ENCODE measurements at places on chromosomes 3 and 15.

DNA sequence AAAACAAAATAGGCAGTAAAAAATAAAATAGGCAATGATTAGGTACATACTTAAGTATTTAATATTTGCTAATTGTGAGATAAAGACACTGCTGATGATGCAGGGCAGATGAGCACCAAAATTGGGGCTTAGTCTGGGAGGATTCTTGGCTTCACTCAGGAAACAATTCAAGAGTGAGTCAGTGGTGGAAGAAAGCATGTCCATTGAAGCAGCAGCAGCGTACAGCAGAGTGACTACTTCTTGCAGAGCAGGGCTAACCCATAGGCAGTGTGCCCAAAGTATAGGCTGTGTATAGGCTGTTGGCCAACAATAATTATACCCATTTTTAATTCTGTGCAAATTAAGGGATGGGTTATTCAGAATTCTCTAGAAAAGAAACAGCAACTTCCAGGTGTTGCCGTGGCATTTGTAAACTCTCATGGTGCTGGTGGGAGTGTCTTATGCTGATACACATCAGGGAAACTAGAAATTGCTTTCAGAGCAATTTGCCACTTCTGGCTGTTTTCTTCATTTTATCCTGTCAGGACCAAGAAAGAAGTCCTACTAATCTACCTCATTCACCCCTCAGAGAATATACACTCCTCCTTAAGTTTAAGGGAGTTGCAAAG, 317.3 kb upstream of the NAALADL2 start:
- DNase-seq: peak; percentile 3

DNA sequence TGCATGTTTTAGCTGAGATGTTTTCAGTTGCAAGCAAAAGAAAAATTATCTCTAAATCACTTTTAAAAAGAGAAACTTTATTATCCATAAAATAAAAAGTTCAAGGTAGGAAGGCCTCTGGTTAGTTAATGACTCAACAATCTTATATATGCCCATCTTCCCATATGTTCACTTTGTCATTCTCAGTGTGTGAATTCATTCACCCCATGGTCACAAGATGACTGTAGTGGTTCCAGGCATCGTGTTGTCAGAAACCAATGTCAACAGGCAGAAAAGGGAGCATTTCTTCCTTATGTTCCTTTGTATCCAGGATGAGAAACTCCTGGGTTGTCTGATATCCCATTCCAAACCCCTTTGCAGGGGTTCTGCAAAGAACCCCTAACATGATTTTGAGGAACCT, 119.9 kb upstream of the RAP2B start:
- DNase-seq: no peak

DNA sequence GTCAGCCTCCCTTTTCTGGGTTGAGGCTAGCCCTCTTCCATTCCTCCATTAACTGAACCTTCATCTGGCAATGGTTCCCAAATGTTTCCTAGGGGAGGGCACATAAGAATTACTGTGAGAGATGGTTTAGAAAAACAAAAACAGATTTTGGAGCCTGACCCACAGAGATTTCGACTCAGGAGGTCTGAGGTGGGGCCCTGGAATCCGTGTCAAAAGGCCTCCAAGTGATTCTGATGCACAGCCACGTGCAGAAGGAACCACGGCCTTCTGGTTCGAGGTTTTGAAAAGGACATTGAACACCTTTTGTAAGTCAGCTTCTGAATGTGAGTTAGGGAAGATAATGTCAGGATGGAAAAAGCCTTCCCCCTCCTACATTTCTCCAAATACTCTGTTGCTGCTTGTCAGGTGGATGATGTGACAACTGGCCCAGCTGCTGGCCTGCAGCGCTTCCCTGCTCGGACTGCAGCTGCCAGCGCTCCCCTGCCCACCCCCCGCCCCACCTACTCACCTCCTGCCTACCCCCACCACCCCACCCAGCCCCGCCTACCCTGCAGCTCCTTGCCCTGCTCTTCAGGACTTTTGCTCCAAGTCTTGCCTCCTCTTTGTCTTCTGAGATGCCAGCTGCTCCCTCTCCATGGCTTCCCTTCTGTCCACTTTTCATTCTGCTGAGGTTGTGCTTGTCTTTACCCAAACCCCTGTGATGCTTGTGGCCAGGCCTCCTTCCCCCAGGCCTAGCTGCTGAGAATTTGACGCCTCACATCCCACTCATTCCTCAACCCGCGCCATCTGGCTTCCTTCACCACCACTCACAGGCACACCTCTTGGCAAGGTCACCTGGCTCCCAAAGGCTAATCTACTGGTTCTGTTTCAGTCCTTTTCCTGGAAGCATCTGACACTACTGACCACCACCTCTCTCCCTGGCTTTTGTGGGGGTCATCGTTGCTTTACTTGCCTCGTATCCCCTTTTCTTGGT, 6.6 kb downstream of the EHD4 start:
- DNase-seq: no peak

DNA sequence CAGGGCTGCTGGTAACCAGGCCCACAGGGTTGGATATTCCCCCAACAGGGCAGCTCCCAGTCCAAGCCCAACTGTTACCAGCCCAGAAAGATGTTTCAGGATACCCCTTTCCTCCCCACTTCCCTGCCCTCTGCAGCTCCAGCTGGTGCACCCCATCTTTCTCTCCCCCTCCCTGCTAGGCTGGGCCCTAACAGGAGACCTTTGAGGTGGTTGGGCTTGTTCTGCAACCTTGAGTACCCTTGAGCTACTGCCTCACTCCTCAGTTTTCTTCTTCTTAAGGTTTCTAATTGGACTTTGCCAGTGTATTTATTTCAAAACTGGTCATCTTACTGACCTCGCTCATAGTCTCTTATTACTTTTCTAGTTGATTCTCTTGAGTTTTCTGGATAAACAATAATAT, 16.9 kb upstream of the INSYN1 start:
- DNase-seq: no peak

GRCh38 chr3:72178463-72179106, 393.6 kb upstream of the PROK2 start:
- no peak for DNase-seq

- no peak for DNase-seq
Measured at GRCh38 chr3:138397983-138398382, 36.4 kb upstream of the ESYT3 start.

DNA sequence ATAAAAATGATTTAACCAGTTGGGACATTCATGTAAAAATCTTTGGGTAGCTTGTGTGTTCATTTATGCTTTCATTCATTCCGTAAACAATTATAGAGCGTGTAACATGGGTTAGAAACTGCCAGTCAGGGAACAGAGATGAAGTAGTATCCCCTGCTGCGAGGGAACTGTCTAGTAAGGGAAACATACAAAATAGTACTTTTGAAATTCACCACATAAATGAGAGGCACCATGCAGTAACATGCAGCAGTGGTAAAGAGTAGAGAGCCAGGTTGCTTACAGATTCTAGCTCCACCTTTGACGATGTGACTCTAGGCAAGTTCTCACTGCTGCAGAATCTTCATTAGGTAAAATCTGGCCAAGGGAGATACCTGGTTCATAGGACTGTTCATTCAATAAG, 938 bp downstream of the DZIP3 start:
- no peak for DNase-seq

- no peak for DNase-seq
Measured at GRCh38 chr15:56835718-56836171, 82.7 kb upstream of the TCF12 start.

DNA sequence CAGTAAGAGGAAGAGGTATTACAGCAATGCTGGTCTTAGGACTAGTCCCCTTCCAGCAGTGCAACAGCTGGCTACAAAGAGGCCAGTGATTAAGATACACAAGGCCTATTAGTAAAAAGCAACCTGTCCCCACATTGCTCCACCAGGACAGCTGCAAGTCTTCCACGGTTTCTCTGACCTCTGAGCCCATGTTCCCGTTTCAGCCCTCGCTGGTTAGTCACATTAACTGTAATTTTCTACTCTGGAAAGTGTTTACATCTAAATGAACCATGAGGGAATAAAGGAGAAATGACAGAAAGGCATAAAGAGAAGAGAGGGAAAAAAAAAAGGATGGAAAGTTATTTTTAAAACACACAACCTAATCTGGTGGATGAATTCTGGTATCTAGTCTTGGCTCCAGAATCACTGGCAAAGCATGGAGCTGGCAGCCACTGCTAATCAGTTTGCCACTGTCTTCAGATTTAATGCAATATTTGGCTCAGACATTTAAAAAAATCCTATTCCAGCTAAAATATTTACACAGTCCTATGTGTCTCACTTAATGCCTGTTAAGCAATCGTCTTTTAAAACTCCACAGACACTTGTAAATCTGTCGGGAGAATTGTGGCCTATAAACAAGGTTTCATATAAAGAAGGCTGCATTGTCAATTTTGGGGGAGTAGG, 154.9 kb downstream of the GREM1 start:
- no peak for DNase-seq

DNA sequence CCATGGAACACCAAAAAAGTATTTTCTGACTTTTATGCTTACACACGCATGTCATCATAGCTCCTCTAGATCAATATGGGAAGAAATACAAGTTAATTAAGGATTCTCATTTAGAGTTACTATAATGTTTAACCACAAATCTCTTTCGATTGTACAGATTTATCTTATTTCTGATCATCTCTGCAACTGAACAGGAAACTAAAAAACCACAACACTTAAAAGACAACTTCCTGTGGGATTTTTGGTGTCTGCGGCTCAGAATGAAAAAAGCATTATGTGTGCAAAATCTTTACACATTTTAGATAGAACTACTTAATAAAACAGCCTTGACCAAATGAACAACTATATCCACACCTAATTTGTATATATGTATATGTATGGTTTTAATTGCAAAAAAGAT, 3.0 kb upstream of the TJP1 start:
- DNase-seq: no peak

DNA sequence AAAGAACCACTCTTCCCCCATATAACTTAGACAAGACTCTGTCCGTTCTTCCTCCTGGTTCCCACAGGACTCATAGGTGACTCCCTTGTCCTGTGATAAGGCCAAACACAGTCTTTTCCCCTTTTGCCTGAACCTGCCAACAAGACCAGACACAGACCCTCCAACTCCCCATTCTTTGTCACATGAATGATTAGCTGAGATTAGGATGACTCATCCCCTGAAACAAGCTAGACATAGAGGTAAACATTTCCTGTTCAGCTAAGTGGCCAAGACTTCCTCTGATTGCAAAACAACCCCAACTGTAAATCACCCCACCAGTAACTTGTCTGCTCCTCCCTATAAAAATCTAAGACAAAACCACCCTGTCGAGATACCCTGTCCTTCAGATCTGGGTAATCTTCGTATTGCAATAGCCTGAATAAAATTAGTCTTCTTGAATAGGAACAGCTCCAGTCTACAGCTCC, 11.4 kb upstream of the HTR3E start:
- DNase-seq: no peak

- DNase-seq: no peak
Measured at GRCh38 chr3:39327746-39328349, 1.7 kb upstream of the CCR8 start.

GRCh38 chr3:100775669-100776068, 66.4 kb downstream of the TFG start:
- DNase-seq: no peak

DNA sequence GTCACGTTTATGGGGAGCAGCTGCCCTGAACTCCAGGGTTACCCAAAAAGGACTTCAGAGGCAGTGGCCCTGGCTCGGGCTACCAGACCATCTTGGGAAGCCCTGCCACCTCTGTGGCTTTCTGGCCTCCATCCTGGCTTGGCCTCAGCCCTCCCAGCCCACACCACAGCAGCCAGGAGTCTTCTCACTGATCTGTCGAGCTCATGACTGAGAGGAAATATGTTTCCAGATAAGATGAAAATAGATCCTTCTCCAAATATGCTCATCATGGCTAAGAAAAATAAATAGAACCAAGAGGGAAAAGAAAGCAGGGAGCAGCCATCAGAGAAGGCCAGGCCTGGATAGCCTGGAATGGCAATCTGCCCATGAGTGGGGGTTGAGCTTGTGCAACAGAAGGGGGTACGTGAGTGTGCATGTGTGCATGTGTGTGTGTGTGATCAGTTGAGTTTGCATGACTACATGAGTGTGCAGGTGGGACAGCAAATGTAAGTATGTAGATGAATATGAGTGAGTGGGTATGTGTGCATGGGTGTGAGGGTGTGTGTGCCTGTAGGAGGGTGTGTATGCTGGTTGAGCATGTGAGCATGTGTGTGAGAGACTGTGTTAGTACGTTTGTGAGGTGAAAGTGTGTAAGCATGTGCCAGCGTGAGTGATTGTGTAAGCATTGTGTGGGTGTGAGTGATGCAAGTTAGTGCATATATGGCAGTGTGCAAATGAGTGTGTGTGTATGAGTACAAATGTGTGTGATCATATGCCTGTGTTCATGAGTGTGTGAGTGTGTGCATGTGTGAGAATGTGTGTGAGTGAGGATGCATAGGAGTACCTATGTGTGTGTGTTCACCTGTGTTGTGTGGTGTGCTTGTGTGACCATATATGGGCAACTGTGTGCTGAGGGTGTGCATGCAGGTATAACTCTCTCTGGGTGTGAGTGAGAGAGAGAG, 9.9 kb upstream of the RFT1 start:
- DNase-seq: no peak

DNA sequence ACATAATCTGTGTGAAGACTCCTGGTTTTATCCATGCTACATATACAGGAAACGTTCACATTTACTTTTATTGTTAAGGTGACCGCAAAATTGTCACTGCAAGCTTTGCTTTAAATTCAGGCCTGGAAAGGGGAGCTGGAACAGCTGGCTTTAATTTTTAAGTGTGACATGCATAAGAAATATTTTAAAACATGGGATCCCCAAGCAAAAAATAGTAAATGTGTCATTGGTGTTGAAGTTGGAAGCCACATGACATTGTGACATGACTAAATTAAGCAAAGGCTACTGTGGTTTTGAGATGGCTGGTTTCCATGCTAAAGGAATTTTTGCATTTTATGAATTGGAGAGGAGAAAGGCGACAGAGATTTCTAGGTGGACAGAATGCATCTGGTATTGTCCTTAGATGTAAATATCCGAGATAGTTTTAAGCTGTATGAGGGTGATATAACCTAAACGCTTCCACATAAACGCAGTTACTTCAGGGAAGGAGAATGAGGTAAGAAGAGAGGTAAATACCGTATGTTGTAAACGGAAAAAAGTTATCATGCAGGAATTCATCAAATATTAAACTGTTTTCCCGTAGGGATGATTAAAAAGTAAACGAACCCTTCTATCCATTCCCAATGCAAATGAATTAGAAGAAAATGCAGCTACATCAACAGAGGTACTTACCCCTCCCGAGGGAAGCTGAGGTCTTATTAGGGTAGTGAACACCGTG, 927 bp upstream of the FYTTD1 start:
- peak; percentile 41 for DNase-seq

DNA sequence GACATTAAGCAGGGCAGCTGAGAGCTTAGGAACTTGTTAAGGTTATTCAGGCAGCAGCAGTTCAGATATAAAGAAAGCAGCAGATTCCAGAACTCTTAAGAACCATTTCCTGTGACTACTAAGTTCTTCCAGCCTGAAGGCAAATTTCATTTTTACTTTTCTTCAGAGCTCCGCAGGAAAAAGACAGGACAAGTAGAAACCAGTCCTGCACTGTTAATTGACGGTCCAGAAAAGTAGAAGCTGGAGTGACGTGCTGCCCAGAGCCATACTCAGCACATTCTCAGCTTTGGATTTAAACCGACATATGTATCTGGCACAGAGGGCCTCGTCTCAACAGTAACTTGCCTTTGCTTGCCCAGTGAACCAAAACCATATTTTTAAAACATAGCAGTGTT, 219.4 kb upstream of the STRIT1 start:
- no peak for DNase-seq

Data from fibroblast of skin of left biceps (primary cell).